ENCODE measurements at places on chromosomes 7 and 10.

DNA sequence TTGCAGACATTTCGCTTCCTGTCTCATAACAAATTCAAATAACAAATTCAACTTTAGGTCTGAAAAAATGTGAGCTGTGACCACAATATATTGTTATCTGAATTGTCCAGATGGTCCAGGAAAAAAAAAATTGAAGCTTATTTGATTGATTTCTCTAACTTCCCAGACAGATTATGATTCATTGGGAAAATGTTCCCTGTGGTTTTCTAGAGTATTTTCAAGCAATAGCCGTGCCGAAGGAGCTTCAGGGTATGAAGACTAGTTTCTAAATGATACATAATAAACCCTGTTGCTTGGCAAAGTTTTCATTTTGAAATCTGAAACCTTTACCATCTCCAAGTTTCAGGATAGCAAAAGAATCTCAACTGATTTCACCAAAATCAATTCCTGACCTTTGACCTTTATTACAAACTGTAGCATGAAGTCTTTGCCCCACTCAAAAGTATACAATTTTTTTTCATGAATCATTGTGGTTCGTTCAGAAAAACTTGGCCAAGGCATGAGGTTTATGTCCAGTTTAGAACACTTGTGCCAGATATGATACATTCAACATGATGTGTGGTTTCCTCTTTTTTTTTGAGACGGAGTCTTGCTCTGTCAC, 109.9 kb downstream of the JCAD start:
- no peak for DNase-seq

DNA sequence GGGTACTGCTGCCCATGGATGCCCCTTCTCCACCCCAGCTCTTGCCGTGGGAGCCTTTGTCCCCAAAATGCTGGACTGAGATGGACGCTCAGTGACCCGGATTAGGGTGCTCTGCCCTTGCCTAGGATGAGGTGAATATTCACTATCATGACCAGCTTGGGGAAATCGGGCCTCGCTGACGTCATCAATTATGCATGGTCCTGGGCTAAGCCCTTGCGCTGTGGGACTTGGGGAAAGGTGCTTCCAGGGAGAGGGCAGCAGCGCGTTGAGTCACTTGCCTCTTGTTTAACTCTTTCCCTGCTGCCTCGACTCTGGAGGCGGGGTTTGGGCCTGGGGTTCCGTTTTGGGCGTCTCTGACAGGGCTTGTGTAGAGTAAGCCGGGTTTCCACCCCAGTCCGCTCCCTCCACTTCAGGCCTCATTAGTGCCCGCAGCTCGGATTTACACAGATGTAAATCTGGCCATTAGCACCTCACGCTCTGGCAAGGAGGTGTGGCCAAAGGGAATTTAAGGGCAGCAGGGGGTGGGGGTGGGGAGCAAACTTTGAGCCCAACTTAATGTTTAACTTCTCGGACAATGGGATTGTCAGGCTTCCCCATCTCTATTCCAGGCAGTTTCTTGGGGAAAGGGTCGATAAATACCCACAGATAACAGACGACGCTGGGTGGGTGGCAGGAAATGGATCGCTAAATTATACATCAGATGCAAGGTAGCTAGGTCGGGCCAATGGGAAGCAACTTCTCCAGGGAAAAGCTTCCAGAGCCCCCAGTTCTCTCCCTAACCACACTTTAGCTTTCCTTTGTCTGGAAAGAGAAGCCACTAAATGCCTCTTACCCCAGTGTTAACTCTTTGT, 51.3 kb upstream of the TCF7L2 start:
- DNase-seq = no peak

DNA sequence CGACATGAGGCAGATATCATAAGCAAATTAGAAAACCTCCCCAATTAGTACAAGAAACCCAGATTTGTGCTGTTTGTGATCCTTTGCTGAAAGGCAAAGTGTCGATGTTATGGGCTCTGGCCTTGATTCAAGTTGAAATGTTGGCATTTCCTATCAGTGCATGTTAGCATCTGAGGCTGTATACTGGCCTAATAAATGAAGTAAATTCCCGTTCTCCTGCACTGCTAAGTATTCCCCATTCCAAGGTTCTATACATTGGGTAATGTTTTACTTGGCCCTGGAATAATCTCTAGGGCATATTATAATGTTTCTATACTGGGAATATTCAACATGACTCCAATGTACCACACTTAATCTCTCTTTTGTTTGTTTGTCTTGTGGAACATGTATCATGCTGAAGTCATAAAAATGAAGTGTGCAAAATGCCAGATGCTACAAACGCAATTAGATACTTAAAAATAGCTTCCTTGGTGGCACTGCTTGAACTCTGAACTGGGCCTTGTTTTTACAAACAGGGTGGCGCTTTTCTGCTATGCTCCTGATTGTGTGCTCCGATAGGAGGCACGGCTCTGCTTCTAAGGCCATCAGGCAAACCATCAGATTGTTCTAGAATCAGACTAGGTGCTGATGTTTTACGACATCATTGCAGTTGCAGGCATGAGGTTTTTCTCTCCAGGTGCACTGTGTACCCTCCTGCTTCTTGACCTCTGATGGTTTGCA, 156.7 kb upstream of the TCF7L2 start:
- no peak for DNase-seq

DNA sequence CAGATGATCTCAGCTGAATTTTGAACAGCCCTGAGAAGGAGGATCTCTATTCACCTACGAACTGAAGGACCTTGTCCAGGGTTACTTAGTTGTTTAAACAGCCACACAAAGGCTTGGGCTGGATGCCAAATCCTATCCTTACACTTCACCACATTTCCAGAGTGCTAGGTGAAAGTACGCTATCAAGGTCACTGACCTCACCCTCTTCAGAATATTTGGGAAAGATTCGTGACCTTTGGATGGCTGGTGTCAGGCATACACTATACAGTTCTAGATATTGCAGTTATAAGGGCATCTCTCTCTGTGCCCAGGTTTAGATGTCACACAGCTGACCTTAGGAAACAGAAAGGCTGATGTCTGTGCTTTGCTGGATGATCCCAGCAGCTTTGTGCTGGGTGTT, 61.2 kb upstream of the ABLIM1 start:
- no peak for DNase-seq

- DNase-seq = no peak
These were observed 94.3 kb upstream of the AGBL3 start for GRCh38 chr7:134891696-134892678.

GRCh38 chr10:132399117-132400035, 2.4 kb downstream of the PWWP2B start:
- no peak for DNase-seq

- DNase-seq = peak; percentile 89
These were observed 10.9 kb downstream of the CALML5 start for GRCh38 chr10:5488272-5489161.

DNA sequence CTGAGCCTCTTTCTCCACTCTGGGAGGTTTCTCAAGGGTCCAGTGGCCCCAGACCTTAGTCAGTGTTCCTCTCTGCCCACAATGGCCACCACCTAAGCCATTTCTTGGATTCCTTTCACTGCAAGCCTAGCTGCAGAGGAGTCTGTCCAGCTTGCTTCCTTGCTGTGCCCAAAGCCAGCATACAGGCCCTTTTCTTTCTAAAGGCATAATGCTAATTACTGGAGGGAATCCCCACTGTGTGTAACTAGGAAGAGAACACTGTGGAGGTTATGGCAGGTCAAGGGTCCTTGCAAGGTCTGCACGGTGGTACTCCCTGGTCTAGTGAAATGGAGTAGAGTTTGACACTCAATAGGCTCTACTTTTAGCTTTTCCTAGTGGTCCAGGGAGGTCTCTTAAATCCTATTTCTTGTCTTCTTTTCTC, 70.4 kb upstream of the CC2D2B start:
- no peak for DNase-seq

- no peak for DNase-seq
These were observed 645 bp upstream of the SIRT1 start for GRCh38 chr10:67883710-67884312.

DNA sequence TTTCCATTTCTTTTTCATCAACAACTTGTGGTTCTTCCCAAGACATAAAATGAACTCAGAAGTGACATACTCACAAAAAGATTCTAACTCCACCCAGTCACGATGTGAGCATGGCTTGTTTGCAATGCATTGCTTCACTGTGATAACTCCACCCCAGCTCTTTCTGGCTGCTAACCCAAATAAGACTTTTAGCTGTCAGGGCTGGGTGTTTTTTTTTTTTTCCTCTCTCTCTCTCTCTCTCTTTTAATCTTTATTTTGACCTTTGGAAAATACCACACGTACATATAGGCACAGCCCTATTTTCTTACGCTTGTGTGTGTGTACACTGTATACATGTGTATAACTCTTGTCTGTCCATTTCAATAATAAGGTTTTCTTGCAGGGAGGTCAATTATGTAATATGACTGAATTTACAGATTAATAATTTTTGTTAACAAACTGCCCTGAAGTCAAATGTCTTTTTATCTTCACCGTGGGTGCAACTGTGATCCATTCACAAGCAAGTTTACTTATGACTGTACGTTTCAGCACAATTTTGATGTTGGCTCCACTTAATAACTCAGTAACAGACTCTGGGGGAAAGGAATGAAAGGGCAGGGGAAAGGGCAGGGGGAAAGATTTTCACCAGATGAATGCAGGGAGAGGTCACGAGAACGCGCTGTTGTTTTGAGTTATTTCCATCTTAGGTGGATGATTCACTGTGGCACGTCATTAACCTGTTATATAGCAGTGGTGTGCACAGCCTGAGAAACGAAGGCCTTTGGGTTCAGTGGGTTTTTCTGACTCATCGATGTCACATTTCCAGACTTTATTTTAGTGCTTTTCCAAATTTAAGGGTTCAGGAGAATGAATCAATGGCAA, 49.1 kb downstream of the APBB1IP start:
- no peak for DNase-seq

DNA sequence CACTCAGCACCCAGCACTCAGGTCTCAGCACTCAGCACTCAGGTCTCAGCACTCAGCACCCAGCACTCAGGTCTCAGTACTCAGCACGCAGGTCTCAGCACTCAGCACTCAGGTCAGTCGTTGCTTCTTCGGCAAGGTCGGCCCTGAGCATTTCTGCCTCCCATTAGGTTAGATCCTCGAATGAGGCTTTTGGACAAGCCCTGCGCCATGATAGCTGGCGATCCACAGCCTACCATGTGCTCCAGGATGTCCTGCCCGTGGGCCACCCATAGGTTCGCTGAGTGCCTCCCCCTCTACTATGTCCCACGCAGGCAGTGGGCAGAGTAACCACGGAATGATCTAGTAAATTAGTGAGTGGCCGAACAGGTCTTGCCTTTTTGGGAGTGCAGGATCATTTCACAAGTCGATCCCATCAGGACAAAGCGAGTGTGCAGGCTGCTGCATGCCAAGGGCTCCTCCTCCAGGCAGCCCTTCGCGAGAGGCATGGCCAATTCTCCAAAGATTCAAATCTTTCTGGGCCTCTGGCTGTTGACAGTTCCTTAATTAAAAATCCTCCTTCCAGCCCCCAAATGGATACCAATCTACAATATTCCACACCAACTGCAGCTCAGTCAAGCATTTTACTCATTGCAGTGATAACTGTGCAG, 206.3 kb downstream of the ADARB2 start:
- DNase-seq = no peak

GRCh38 chr10:63137306-63137705, 4.2 kb downstream of the NRBF2 start:
- DNase-seq = no peak

DNA sequence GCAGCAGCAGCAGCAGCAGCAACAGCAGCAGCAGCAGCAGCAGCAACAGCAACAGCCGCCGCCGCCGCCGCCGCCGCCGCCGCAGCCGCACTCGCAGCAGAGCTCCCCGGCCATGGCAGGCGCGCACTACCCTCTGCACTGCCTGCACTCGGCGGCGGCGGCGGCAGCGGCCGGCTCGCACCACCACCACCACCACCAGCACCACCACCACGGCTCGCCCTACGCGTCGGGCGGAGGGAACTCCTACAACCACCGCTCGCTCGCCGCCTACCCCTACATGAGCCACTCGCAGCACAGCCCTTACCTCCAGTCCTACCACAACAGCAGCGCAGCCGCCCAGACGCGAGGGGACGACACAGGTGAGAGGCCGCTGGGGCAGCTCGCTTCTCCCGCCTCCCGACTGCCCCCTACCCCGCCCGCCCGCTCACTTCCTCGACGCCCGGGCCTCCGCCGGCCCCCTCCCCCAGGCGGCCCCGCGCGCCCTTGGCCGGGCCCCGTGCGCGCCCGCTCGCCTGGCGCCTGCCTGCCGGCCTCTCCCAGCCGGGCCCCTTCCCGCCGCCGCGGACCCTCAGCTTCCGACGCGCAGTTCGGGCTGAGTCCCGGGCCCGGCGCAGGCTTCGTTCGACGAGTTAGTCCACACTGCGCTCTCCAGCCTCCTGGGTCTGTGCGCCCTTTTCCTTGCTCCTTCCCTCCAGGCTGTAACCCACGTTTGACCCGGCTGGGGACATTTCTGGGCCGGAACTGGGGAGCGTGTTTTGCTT, 882 bp downstream of the DLX6 start:
- peak; percentile 53 for DNase-seq

DNA sequence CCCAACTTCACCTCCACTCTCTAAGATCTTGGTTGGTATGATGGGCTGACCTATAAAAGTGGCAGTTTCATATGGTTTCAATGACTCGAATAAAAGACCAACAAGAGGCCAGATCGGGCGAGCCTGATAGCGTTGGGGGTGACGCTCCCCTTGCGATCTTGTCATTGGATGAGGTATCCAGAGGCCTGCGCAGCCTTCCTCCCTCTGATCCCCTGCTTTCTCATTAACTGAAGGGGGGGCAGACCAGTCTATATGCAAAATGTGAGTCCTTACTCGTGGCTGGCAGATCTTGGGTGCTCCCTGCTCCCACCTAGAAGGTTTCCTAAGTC, 937 bp upstream of the COBL start:
- no peak for DNase-seq

DNA sequence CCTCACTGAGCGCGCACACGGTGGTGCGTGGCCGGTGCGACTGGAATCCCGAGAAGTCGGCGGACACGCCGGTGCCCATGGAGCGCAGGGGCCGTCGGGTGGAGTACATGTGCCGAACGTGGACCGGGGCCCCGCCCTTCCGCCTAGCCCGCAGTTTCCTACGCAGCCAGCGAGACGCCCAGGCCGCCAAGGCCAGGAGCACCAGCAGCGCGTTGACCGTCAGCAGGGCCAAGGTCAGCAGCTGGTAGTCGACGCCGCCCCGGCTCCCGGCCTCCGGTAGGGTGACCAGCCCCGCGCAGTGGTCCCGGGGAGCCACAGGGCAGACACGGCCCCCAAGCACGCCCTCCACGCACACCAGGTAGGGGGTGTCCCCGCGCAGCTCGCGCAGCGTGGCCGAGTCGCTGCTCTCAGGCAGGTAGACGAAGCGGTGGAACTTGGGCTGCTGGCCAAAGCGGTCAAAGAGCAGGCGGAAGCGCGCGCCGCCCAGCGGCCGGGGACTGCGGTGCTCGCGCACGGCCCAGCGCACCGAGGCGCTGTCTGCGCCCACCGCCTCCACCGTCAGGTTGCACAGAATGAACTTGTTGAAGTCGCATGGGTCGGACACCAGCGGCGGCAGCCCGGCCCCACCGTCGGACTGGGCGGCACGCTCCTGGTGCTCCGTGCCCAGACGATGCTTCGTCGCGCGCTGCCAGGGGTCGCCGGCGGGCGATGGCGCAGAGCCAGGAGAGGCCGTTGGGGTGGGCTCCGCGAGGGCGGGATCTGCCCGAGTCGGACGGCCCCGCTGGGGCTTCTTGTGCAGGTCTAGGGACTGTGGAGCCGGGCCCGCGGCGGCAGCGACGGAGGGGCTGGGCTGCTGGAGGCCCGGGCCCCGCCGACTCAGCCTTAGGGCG, 2.2 kb downstream of the TRIL start:
- no peak for DNase-seq

All from RPMI8226 (cell line).